ENCODE measurements at places on chromosomes 4 and X.

GRCh38 chrX:55030271-55031205, at the start of gene ALAS2:
Gene ALAS2, minus strand, starts transcription at chrX:55030977. Its CDS starts 4,977 bp downstream, at chrX:55026000.
- peak; percentile 84 for DNase-seq

DNA sequence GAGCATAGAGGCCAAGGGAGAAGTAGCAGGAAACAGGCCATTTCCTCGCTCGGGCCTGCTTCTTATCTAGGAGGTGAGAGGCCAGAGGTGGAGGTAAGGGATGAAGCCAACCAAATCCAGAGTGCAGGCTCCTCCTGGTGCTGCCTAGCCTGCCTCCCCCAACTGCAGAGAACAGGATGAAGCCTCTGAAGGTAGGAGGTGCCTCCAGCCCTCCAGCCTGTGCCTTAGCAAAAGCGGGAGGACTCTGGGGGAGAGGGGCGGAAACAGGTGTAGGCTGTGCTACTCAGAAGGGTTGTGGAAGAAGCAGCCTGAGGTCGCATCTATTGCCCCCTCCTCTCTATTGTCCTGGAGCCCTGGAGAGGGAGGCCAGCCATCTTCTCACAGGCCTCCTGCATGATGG, 2.9 kb upstream of the MTM1 start:
- no peak for DNase-seq

DNA sequence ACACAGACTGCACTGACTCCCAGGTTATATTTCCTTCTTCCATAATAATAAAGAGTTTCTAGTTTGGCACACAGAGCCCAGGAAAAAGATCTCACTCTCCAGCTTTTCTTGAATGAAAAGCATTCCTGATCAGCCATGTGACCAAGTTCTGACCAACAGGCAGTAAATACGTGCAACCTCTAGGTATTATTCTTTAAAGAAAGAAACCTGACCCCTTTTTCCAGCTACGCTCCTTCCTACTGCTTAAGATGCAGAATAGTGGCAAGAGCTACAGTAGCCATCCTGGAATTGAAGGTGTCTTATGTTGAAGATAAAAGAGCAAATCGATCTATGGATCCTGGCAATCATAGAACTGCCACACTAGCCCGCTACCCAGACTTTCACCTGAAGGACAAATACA, 76.7 kb downstream of the LRBA start:
- DNase-seq: no peak

GRCh38 chr4:111066447-111066846, 443.6 kb upstream of the PITX2 start:
- DNase-seq: no peak

DNA sequence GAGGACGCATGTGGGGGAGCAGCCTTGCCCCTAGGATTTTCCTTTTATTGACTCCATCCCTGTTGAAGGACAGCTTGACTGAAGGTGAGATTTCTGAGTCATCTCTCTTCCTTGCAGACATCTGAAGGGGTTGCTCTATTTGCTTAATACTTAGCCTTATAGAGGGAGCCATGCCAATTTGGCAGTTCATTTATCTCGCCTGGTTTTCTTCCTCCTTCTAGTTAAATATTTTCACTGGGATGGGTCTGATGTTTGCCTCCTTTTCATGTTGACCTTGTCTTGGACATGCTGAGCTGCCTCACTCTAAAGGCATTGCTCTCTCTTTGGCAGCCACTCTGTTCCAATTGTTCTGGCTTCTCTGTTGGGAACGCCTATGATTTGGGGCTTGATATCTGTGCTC, 151.0 kb upstream of the PSAPL1 start:
- no peak for DNase-seq

GRCh38 chrX:139758809-139759208, 50.8 kb upstream of the MCF2 start:
- DNase-seq: no peak

DNA sequence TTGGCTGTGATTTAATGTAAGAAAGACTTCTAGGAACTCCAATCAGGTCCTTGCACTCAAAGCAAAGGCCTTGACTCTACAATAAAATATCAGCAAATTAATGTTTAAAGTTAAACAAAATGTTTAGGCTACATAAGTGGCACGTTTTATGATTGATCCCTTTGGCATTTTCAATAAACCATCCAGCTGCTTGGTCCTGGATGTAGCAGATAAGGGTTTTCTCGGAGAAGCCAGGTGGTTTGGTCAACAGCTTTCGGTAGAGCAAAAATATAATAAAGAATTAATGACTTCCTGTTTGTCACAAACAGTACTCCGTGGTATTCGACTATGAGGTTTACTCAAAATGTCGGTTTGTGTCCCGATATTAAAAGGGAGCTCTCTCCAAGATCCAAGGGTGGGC, 95.8 kb downstream of the GEMIN8 start:
- DNase-seq: no peak

DNA sequence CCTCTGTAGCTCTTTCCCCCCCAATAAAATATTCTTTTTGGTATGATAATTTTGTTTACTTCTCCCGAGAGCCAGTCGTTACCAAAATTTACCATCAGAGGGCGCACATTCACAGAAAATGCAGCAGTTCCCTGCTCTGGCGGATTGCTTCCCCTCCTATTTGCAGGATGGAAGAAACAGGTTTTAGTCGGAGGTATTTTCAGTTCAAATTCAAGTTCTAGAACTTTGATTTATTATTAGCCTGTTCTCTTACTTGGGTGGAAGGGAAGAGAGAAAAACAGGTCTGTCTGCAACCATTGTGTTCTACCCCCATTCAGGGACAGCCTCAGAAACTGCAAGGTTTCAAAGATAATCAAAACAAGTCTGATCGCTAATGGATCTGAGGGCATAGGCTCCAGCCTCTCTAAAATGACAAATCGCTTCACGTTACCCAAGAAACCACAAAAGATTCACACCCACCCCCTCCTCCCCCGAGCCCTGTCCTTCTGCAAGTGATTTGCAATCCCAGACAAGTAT, 263.8 kb upstream of the RPS6KA3 start:
- DNase-seq: peak; percentile 4

DNA sequence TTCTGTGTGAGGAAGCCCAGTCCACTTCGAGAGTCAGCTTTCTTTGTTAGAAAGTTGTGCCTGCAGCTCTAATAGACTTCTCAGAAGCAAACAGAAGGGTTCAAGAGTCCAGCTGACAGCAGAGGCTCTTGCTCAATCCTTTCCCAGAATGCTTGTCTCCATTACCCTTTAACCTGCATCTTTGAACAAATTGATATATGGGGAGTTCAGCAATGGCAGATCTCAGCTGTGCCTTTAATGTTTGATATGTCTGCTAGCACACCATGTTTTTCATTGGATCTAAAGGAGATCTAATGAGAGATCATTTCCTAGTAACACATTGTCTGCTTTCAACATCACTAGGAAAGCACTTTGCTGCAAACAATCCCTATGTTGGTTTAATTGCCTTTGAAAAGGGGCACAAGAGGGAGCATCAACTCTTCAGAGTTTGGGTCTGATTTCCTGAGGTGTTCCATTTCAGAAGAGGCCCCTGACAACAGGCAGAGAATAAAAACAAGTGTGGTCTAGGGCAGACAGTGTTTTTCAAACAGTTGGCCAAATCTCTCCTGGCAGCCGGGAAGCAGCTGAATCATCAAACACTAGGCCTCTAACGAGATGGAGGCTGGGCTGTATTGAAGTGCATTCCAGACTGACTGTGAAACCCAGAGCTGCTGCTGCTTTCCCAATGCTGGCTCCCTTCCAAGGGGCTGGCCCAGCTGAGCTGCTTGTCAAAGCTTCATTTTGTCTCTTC, 55.5 kb downstream of the LUZP4 start:
- no peak for DNase-seq

DNA sequence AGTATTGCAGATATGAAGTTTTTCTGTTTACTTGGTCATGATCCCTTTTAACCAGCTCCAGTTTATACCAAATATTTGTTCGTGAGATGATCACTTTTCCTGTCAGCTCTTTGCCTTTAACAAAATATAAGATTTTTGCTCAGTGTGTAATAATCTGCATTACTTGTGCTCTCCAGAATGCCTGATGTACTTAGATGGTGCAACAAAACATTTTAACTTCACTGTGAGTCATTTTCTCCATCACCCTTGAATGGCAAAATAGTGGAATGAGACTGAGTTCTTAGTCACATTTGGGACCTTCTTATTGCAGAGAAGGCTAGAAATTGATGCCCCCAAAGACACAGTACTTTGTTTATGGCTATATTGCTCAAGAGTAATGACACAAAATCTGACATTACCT, 252.0 kb downstream of the FRMPD4 start:
- no peak for DNase-seq

DNA sequence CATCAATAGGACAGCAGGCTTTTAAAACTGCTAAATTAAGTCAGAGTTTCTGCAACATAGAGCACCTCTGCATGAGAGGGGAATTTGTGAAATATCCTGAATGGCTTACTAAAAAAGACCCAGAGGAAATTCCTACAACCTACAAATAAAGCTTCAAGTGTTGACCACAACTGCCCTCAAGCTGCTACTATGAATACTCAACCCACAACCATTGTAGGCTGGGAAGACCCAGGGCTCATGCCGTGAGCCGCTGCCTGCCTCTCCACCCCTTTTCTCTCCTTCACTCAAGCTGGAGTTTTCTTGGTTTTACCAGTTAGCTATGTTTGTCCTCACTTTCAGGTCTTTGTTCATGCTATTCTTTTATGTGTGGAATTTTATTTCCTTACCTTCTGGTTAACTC, 151.6 kb downstream of the EMCN start:
- DNase-seq: no peak

GRCh38 chr4:159041054-159042034, 61.5 kb upstream of the RAPGEF2 start:
- peak; percentile 75 for DNase-seq

- no peak for DNase-seq
These were observed 47.5 kb upstream of the SCRG1 start for GRCh38 chr4:173446416-173446815.

GRCh38 chr4:95362906-95363558, 185.7 kb downstream of the UNC5C start:
- no peak for DNase-seq

Data from hematopoietic multipotent progenitor cell treated with erythropoietin and hydrocortisone succinate and interleukin-3 and kit ligand, for 17 days (in vitro differentiated cells).